ENCODE measurements at places on chromosomes 4 and X.

- DNase-seq: no peak
These were observed 3.5 kb upstream of the MAD2L1 start for GRCh38 chr4:120070196-120070595.

DNA sequence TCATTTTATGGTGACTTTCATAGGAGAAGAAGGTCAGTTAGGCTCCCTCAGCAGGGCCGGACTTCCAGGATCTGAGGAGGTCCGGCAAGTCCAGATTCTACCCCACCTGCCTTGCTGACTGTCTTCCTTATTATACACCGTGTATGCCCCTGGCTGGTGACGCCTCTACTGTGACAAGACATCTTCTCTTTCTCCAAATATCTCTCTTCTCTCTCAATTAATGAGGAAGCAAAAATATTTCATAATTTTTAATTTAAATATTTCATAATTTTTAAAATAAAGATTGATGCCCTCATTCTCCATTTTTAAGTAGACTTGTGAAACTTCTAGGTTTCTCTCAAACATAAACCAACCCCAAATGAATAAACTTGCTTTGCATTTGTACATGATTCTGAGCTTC is 202.5 kb downstream of the NSUN7 start:
- DNase-seq: no peak

- no peak for DNase-seq
These were observed 675.2 kb upstream of the INTU start for GRCh38 chr4:126957556-126957955.

DNA sequence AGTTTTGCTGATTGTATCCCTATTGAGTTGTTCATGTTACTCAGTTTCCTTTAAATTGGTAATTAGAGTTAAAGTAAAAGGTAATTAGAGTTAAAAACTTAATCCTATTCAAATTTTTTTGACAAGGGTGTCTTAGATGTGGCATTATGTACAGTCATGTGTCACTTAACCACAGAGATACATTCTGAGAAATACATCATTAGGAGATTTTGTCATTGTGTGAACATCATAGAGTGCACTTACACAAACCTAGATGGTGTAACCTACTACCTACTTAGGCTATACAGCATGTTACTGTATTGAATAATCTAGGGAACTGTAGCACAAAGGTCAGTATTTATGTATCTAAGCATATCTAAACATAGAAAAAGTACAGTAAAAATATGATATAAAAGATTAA is 39.2 kb downstream of the BEX3 start:
- no peak for DNase-seq

- no peak for DNase-seq
These were observed 289.0 kb downstream of the STIM2 start for GRCh38 chr4:27149541-27150212.

DNA sequence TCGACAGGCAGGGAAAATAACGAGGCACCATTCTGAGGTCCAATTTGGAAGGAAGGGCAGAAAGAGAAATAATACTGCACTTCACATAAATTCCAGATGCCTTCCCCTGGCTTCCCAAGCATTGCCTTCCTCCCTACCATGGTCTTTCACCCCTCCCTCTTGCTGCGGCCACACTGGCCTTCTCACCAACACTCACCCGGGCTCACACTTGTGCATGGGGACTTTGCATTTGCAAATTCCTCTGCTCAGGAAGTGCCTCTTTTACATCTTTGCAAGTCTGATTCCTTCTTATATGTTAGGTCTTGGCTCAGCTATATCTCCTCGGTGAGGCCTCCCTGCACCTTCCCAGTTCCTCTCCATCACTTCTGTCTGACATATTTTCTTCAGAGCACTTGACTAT is 199.4 kb downstream of the CHIC2 start:
- no peak for DNase-seq

GRCh38 chr4:74628852-74629620 is 165.3 kb downstream of the BTC start:
- DNase-seq: no peak

DNA sequence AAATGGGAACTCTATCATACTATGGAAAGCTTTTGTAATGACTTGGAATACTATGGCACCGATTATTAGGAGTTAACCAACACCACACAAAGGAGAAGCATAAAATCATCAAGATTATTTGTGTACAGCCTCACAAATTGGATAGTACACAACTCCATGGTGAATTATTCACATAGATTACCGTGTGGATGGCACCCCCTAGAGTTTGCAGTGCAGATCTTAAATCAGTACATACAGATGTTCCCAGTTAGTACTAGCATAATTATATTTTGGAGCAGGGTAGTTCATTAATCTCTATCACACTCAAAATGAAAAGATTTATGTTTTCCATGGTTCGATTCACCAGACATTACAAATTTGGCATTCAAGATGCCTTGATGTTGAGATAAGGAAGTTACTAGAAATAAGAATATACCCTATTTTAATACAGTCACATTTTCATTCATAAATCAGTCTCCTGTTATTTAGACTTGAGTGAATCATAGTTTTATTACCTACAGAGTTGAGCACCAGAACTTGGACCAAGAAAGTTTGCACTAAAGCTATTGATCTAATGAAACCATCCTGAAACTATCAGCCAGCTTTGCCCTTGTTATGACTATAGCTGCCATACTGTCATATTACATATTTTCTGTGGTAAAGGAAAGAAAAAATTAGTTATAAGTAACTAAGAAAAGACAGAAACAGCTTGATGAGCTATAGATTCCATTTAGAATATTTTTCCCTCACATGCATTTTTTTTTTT is 531.8 kb downstream of the GLUD2 start:
- no peak for DNase-seq

DNA sequence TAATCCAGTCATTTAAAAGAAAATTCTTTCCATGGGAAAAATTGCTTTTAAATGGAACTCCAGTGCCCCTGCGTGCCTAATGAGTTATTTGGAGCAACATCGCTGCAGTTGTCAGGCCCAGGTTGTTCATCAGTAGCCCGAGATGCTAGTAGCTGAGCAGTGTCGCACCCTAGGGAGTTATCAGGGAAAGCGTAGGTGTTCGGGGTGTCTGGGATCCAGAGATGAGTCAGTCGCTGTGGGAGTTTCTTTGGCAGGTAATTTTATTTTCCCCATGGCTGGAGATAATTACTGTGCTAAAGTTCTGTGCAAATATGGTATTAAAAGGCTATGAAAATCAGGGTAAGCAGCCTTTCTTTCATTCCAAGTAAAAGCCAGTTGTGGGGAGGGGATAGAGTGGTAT is 49.4 kb downstream of the ANXA3 start:
- no peak for DNase-seq

DNA sequence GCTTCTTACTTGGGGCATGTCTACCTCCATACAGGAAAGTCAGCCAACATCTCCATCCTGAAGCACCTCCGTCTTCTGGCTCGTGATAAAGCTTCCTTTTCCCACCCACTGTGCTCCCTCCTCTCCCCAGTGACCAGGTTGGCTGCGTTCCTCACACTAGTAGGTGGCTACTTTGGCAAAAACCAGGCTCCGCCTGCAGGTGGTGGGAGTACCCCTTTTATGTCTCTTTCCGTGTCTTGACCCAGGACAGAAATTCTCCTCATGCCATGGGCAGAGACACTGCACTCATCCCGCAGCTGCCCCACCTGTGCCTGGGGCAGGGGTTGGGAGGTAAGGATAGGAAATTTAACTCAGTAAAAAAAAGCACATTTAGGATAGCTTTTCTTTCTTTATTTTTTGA is 50.9 kb downstream of the ENPP6 start:
- DNase-seq: no peak

- no peak for DNase-seq
These were observed 19.8 kb downstream of the BEX3 start for GRCh38 chrX:103396186-103396585.

DNA sequence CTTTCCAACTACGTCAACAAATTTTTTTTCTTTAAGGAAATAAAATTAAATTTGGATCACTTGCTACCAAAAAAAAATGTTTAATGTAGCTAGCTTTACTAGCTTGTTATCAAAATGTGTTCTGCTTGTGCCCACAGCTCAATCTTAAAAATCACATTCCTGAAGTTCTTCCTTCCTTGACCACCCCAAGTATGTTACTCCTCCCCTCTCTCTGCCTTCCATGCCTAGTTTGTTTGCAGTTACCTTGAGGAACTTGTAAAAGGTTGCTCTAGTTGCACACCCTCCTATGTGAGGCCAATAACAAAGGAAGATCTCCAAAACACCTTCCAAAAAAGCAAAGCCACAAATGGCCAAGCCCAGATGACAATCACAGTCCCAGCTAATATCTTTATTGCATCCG is 19.6 kb upstream of the TMEM184C start:
- DNase-seq: no peak

DNA sequence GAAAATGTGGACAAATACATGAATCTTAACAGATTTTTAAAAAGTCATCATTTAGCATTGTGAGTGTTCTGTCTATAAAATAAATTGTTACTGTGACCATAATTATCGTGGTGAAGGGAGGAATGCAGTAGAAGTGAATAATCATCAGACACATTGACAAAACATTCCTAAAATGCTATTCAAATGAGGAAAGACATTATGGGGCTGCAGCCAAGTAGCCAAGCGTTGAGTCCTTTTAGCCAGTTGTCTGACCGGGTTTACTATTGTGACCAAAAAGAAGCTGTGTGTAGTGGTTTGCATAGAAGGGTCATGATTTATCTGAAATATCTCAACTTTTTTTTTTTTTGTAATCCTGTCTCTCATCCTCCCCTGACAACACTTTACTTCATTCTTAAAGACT is 19.5 kb downstream of the WWC2 start:
- DNase-seq: no peak

DNA sequence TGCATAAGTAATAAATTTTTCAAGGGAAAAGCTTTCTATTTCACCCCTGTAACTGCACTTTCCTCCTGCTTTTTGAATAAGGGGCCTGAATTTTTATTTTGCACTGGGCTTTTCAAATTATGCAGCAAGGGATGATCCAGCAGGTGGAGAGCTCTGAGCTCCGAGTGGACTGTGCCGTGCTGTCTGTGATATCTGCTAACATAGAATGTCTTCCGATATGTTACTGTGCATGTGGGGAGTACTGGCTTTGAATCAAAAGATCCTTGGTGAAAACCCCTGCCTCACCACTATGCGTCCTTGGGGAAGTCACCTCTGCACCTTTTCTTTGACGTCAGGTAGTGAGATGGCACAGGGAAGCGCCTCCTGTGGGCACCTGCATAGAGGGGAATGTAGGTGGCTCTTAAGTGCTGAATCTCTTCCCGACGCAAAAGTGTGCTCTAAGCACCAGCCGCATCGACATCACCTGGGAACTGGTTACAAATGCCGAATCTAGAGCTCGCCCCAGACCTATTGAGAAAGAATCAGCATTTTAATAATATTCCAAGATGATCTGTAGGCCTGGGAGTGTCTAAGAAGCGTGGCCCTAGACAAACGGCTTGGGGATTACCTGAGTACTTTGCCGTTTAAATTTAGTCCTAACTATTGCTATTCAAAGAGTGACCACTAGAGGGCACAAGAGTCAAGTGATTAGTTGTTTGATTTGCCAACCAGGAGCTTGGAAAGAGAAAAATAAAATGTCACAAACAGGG is 19.2 kb upstream of the WFS1 start:
- no peak for DNase-seq

DNA sequence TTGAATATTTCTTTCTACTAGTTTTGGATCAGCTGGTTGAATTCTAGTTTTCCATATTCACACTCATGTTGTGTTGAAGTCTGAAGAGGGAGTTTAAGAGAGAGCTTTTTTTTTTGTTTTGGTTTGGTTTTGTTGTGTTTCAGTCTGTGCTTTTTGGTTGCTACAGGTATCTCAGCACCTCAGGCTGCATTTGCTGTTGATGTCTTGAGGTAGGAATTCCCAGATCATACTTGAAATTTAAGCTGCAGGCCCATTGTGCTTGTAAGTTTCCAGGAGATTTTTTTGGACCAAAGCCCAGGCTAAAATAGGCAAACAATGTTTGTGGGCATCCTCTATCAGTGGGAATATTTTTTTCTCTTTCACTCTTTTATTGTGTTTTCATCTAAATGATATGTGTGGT is 190.2 kb upstream of the AGA start:
- DNase-seq: no peak

DNA sequence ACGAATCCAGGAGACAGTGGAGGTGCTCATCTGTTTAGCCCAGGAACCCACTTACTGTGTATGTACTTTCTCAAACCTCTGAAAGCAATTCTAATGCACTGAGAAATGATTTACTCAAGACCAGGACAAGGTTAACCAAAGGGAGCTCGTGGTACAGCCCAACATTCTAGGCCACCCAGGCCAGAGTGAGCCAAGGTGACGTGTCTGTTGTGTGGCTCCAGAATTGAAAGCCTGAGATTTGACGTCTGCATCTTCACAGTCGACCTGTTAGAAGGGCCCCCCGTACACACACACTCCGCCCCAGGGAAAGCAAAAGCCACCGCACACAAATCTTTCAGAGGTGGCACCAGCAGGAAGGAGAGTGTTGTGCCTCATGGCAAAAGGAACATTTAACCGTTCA is 2.3 kb downstream of the MAP3K15 start:
- DNase-seq: no peak

GRCh38 chr4:45063696-45064095 is 337.3 kb upstream of the GNPDA2 start:
- no peak for DNase-seq

DNA sequence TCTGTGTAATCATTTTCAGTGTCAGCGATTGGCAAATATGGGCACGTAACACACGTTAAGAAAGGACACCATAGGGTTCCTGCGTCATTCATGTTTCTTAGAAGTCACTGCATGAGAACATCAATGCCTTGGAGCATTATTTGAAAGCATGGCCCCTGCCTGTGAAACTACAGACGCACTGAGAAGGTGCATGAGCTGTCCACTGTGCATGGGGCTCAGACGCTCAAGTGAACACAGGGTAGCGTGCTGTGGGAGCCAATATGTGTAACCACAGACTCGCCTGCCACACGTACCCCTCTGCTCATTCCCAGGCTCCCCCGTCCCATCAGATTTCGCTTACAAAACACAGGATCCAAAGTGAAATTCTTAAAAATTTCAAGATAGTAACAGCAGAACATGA is 6.5 kb downstream of the PPP2R2C start:
- DNase-seq: no peak

DNA sequence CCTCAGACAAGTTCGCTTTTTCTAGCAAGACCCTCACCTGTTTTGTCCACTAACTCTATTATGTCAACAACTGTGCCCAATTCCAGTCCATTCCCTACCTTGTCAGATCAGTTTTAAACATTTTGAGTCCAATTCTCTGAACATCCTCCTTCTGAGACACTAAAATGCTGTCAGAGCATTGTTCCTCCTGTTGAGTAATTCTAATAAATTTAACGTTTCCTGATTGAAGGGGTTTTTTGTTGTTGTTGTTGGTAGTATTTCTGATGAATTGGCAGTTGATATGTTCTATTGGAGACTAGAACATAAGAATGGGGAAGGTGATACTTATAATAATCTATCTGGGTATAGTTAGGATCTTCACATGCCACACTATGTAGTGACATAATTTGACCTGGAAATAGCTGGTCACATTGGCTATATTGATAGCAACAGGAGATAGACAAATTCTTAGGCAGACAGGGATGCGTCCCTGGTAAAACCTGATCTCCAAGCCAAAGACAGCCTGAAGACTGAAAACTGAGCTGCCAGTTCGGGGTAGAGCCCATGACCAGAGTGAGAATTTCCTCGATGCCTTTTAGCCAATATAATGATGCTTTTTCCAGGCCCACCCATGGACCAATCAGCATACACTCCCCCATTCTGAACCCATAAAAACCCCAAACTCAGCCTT is 12.4 kb upstream of the CXCL2 start:
- DNase-seq: no peak
